Muscle of back (tissue), 13 donors: ENCODE measurements at places on chromosomes 3 and 15.
A peak's percentile ranks its signal among the peaks of the same experiment; 100 is the strongest.

DNA sequence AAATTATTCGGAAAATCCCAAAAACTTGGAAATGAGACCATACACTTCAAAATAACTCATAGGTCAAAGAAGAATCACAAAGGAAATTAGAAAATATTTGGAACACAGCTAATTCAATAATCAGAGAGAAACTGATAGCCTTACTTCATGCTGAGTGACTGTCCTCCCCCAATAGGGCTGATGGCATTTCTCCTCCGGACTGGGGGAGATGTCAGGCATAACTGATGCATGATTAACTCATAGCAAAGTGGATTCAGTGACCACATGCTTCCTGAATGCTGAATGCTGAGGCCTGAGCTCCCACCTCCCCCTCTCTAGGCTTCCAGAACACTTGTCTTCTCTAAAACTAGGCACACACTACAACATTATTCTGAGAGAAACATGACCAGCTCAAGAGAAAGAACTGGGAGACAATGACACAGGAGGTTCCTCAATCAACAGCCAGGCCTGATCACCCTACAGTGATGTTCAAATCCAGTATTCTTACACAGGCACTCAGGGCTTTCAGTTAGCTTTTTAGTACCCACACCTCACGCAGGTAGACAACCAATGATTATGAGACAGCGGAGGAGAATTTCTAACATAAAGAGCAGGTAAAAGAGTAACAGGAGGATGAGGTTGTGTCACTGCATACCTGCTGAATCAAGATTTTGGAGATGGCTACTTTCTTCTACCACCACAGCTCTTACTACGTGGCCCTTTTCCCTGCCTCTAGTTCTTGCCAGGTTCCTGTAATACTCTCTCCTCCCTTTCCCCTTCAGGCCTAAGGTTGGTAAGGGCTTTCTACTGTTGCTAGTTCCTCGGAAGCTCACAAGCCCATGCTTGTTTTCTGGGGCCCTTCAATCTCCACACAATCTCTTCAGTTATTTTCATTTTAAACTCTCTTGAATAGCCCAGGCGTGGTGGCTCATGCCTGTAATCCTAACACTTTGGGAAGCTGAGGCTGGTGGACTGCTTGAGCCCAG is 96.1 kb downstream of the FMN1 start:
- no peak for DNase-seq

- DNase-seq, result peak; percentile 38
Observed at GRCh38 chr15:62482785-62483429, 317.8 kb upstream of the C2CD4B start.

GRCh38 chr3:49411535-49411967 is 225 bp downstream of the RHOA start:
- DNase-seq, result peak; percentile 22

- DNase-seq, result peak; percentile 83
Observed at GRCh38 chr3:15635121-15635661, 33.6 kb downstream of the BTD start.

DNA sequence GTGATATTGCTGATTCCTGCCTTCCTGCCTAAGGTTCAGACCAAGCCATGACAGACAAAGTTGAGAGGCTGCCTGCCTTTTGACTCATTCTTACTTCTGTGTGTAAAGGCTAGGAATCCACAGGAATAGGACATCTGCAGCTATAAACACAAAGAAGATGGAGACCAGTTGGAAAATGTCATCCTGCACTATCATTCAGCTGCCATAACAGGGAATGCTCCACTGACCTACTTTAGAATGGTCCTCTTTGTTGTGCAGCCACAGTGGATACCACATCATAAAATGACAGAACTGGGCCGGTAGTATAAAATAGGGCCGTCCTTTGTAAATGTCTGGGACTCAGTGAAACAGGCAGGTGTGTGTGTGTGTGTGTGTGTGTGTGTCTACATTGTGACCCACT is 75.1 kb downstream of the STAC start:
- DNase-seq, result no peak

GRCh38 chr15:83845230-83845629 is 191.3 kb downstream of the ADAMTSL3 start:
- peak; percentile 87 for DNase-seq

DNA sequence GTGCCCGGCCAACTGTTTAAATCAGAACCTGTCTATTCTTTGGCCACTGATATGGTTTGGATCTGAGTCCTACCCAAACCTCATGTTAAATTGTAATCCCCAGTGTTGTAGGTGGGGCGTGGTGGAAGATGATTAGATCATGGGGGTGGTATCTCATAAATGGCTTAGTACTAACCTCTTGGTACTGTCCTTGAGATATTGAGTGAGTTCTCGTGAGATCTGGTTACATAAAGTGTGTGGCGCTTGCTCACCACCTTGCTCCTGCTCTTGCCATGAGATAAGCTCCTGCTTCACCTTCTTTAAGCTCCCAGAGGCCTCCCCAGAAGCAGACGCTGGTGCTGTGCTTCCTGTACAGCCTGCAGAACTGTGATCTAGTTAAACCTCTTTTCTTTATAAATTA is 42.4 kb downstream of the REC114 start:
- DNase-seq, result no peak

DNA sequence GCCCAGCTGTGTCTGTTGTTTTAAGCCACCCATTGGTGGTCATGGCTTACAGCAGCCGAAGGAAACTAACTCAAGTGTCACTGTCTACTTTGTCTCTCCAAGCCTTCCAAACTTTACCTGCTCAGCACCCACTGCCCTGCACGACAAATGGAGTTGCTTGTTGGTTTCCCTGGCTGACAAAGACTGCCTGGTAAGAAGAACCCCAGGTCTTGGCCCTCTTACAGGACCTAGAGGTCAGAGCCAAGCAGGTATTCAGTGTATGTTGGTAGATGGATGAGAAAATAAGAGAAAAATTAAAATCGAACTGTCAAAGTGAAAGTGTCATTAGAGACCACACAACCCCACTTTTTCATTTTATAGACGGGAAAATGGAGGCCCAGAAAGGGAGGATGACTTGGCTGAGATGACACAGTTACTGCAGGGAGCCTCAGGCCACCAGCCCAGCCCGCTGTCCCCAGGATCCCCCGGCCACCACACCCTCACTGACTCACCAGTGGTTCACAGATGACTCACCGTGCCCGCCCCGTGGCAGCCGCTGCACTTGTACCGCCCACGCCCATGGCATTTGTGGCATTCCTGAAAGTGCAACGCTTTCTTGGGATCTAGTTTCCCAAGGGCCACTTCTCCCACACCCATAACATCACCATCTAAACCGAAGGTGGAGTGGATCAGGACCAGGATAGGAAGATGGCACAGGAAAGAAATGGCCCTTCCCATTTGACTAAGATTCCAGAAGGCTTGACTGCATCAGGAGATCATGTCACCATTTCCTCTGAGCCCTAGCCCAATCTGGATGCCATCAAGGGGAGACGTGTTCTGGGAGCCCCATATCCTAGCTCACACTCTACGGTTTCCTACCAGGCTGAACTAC is 15.2 kb downstream of the SSUH2 start:
- DNase-seq, result no peak

DNA sequence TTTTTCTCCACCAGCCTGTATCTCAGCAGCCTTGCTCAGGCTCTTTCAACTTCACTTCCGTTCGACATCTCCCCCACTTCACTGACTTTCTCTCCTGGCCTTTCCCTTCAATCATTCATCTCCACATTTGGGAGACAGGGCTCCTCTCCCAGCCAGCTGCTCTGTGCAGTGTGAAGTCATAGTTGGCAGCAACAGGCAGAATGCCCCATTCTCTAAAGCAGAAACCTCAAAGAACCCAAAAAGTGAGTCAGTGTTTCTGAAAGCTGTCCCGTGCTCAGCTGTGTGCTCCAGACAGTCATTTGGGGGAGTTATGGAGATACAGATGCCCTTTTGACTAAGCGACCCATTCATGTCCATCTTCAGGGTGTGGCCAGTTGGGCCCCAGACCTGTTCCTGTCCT is 54.3 kb downstream of the NTRK3 start:
- DNase-seq, result peak; percentile 9

DNA sequence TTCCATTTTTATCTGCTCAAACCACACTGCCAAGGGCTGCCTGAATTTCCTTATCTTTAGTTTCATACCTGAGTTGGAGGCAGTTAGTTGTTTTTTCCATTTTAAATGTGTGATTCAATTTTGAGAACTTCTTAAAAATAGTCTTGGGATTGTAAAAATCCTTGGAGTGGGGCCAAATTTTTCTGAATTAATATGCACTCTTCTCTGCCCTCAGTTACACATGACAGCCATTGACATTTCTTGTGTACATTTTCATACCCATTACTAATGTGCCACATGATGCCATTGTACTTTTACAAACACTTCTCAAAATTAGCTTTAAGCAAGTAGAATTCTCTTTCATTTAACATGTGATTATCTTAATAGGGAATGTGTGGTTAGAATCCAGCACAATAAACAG is 141.7 kb downstream of the C3orf38 start:
- no peak for DNase-seq

DNA sequence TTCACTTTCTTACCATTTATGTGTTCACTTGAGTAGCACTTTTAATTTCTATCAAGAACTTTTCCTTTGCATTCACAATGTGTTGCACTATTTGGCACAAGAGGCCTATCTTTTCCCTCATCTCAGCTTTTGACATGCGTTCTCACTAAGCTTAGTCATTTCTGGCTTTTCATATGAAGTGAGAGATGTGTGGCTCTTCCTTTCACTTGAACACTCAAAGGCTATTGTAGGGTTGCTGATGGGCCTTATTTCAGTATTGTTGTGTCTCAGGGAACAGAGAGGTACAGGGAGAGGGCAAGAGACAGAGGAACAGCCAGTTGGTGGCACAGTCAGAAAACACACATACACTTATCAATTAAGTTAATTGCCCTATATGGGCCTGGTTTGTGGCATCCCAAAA is 127.4 kb upstream of the MLF1 start:
- no peak for DNase-seq

DNA sequence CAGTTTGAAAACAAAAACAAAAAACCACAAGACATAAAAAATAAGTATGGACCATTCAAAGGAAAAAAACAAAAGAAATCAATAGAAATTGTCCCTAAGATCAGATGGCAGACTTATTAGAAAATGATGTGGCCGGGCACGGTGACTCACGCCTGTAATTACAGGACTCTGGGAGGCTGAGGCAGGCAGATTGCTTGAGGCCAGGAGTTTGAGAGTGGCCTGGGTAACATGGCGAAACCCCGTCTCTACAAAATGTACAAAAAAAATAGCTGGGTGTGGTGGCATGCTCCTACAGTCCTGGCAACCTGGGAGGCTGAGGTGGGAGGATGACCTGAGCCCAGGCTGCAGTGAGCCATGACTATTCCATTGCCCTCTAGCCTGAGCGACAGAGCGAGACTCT is 16.6 kb downstream of the SPCS1 start:
- DNase-seq, result no peak

- DNase-seq, result no peak
Observed at GRCh38 chr3:72384602-72385001, 463.6 kb downstream of the SHQ1 start.

- no peak for DNase-seq
Observed at GRCh38 chr3:81033684-81034083, 727.8 kb downstream of the GBE1 start.

- DNase-seq, result no peak
Observed at GRCh38 chr3:23239211-23240068, 36.3 kb downstream of the UBE2E2 start.

- DNase-seq, result no peak
Observed at GRCh38 chr3:122148941-122149627, 34.4 kb upstream of the CASR start.

DNA sequence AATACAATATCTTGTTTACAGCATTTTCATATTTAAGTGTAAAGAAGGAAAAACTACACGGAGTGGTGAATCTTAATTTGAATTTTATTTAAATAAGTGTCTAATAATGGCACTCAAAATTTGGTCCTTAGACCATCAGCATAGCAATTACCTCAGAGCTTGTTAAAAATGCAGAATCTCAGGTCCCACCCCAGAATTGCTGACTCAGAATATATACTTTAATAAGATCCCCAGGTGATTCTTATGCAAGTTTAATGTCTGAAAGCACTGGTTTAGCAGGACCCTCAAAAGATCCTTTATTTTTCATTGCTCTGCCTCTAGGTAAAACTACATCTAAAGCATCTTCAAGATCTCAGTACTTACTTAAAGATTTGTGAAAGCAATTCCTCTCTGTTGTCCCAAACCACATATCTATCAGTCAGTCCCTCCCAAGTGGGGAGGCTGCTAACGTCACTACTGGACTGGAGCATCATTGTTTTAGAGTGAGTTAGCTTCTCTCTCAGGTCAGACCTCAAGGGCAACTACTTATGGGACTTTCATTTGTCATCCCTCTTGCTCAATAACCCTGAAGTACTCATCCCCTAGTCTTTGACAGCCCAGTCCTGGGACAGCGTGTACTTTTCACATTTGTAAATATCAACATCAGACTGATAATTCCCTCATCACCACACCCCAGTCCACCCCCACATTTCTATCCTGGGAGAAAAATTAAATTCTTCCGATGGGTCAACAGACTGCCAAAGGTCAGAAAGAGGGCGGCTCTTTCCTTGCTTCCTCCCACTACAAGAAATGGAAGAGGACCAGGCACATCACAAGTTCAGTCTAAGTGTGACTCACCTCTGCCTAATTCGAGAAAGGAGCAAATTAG is 76.7 kb downstream of the CBLB start:
- DNase-seq, result peak; percentile 80

- peak; percentile 74 for DNase-seq
Observed at GRCh38 chr15:74156678-74157411, 16.7 kb upstream of the ISLR start.

DNA sequence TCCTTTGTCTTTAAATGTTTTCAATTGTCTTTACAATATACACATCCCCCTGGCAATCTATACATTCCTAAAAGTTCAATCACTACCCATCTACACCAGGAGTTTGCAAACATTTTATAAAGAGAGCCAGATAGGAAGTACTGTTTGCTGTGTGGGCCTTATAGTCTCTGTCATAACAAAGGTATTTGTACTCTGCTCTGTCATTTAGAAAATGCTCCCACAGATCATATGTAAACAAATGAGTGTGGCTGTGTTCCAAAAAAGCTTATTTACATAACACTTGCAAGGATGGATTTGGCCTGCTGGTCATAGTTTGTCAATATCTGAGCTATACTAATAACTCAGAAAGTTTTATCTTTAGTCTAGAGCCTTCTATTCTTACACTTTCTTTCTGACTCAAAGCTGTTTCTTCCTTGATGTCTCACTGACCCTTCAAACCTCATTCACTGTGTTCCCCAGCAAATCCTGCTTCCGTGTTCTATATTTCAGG is 511.9 kb downstream of the GBE1 start:
- no peak for DNase-seq

DNA sequence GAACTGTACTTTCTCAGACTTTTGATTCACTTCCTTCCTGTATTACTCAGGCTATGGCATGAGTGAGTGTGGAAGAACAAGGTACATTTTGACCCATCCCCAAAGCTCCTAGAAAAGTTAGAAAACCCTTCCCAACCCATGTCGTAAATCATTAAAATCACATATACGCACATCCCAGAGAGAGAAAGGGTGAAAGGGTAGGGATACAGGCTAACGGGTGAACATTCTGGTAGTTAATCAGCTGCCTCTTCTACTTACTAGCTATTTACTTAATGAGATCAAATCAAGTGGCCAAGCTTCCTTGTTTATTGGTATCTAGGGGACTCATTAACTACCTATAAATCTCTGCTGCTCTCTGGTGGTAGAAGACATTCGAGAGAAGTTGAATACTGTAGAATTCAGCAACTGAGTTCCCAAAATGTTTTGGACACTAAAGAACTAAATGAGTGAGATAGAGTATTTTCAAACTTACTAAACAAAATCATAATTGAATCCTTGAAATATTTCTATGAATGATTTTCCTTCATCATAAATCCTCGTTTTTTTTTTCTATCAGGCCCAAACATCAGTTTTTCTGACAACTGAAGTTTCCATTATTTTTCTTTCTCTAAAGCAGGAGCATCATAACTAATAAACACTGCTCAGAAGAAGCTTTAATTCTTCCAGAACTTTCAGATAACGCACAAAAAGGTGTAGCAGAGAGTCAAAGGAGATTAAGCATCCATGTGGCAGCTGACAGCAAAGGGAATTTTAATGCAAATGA is 124.2 kb downstream of the IMPG2 start:
- peak; percentile 57 for DNase-seq
